ENCODE measurements at places on chromosomes 6 and 20. TPM values are rescaled to one million over a fixed set of nuclear protein-coding genes. Genes with fewer than 3 reads are reported as not detected.

GRCh38 chr20:7911586-7912330, 28.5 kb downstream of the HAO1 start:
- no peak overlapping the region for H3K27ac ChIP-seq
- no peak overlapping the region for H3K4me3 ChIP-seq
- DNase-seq, result no peak
- no peaks in the 10 kb centered on the region for H3K27me3 ChIP-seq
- H3K4me1 ChIP-seq, result no peaks in the 10 kb centered on the region

GRCh38 chr6:109912118-109912517, 66.0 kb upstream of the GPR6 start:
- no peak overlapping the region for H3K27ac ChIP-seq
- no peaks in the 10 kb centered on the region for H3K36me3 ChIP-seq
- no peak overlapping the region for H3K4me3 ChIP-seq

DNA sequence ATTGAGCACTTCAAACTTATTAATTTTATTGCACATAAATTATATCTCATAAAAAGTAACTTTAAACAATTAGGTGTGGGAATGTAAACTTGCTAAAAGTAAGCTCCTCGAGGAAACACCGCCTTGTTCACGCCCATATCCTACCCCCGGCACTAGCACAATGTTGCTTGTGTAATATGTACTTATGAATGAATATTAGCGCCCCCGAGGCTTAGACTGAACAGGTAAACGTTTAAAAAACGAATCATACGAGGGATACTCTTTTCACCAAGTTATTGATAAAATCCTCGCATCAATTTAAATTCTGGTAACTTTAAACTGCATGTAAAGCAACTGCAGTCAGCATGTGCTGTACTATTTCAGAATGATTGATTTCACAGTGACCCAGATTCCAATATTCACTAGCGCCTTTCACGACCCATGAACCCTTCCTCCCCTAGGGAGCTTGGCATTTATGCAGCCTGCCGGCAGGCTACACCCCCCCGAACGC, 637 bp downstream of the TFB1M start:
- peaks cover 4% of the 10 kb centered on the region for H3K36me3 ChIP-seq
- peaks cover 20% of the 10 kb centered on the region for H3K4me1 ChIP-seq
- H3K27me3 ChIP-seq, result no peaks in the 10 kb centered on the region
- peak overlapping the region; percentile 84 for H3K4me3 ChIP-seq
- DNase-seq, result no peak

CD93 gene
- 0.50 TPM for total RNA-seq

GRCh38 chr6:35470663-35471120, 2.5 kb downstream of the RPL10A start:
- peaks cover 25% of the 10 kb centered on the region for H3K36me3 ChIP-seq
- no peaks in the 10 kb centered on the region for H3K27me3 ChIP-seq
- H3K4me1 ChIP-seq, result peaks cover 39% of the 10 kb centered on the region
- no peak for DNase-seq

- DNase-seq, result no peak
- no peak overlapping the region for H3K27ac ChIP-seq
- no peaks in the 10 kb centered on the region for H3K27me3 ChIP-seq
- H3K4me3 ChIP-seq, result no peak overlapping the region
- H3K36me3 ChIP-seq, result no peaks in the 10 kb centered on the region
Measured at GRCh38 chr20:54156981-54157835, 16.6 kb downstream of the CYP24A1 start.

- no peak overlapping the region for H3K27ac ChIP-seq
- H3K4me1 ChIP-seq, result no peaks in the 10 kb centered on the region
- H3K27me3 ChIP-seq, result no peaks in the 10 kb centered on the region
- no peaks in the 10 kb centered on the region for H3K36me3 ChIP-seq
Measured at GRCh38 chr20:12821249-12821648, 187.5 kb upstream of the SPTLC3 start.

DNA sequence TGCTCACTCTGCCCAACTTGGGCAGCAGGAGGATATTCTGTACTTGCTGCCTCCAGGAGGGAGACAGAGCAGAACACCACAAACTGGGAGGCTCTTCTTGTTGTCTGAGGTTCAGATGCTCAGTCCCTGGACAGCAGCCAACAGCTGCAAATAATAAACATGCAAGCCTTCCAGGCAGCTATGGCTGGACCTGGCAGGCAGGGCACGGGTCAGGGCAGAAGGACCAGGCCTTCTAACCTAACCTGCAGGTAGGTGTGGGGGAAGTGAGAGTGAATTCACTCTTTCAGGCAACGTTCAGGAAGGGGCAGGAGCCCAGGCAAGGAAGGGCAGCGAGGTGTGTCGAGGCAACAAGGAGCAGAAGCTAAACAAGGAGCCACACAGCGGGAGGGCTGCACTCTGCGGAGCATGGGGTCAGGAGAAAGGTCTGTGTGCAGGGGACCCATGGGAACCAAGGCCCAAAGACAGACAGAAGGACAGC, 31.5 kb downstream of the NINL start:
- no peaks in the 10 kb centered on the region for H3K36me3 ChIP-seq
- H3K27ac ChIP-seq, result no peak overlapping the region
- H3K4me3 ChIP-seq, result no peak overlapping the region
- no peaks in the 10 kb centered on the region for H3K27me3 ChIP-seq
- H3K4me1 ChIP-seq, result no peaks in the 10 kb centered on the region

All from CD8-positive, alpha-beta memory T cell (primary cell).